Activated CD8-positive, alpha-beta memory T cell treated with anti-CD3 and anti-CD28 coated beads for 24 hours (primary cell): ENCODE measurements at places on chromosomes 1 and 21.

DNA sequence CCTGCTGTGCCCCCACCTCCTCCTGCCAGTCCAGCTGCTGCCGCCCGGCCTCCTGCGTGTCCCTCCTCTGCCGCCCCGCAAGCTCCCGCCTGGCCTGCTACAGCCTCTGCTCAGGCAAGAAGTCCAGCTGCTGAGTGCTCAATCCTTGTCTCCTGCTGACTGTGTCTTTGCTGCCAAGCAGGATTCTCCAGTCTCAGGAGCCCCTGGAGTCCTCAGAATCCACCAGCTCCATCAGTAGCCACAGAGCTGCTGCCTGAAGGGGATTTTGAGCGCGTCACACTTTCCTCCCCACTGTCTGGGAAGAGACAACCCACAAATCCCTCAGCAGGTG is 973 bp downstream of the KRTAP10-11 start:
- DNase-seq: no peak

- DNase-seq: no peak
These were observed 17.1 kb upstream of the A3GALT2 start for GRCh38 chr1:33338048-33338439.

DNA sequence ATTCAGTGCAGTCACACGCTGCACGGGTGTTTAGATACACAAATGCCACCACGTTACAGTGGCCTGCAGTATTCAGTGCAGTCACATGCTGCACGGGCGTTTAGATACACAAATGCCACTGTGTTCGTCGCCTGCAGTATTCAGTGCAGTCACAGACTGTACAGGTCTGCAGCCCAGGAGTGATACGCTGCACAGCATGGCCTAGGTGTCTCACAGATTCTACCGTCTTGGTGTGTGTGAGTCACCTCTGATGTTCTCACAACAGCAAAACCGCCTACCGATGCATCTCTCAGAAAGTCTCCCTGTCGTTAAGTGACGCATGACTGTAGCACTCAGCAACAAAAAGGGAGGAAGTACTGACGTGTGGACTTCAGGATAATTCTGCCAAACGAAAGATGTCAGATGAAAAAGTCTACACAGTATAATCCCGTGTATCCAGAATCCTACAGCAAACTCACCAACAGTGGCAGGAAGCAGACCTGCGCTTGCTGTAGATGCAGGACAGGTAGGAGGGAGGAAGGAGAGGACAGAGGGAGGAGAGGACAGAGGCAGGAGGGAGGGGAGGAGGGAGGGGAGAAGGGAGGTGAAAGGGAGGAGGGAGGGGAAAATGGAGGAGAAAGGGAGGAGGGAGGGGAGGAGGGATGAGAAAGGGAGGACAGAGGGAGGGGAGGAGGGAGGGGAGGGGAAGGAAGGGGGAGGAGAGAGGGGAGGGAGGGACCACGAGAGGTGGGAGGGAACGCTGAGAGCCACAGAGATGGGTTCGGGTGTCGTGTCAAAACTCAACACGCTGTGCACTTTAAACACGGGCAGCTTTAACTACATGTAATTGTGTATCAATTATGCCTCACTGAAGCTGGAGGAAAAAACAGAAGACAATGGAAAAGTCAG is 36.3 kb upstream of the PCBP3 start:
- peak; percentile 61 for DNase-seq

- DNase-seq: no peak
These were observed 18.1 kb upstream of the ARHGAP29 start for GRCh38 chr1:94255476-94255875.

DNA sequence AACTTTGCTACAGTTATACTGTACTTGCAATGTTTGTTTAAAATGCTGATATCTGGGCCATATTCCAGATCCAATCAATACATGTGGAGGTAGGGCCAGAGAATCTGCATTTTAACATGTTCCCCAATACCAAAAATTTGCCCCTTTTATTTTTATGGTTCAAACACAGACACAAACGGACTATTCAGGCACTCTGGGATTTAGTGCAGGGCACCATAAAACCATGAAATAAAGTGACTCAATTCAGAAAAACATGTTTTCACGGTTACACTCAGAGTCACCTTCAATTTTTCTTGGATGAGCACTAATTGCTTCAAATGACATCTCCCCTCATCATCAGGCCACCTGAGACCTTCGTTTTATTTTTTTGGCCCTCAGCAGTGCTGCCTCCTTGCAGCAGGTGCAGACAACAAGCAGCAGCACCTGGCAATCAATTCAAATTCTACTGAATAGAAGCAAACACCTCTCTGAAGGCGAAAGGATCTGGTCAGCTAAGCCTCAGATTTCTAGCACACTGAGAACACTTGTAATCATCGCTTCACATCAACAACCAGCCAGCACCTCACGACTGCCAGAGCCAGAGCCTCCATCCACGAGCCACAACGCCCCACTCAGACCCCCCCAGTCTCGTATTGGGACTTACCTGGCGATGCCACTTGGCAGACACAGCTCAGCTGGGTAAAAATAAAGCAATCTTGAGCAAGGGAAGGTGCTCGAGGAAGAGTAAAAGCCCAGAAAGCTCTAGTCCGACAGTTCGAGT is 1.1 kb downstream of the ERO1B start:
- DNase-seq: peak; percentile 70

- DNase-seq: no peak
These were observed 22.6 kb downstream of the CDC73 start for GRCh38 chr1:193144361-193144938.

DNA sequence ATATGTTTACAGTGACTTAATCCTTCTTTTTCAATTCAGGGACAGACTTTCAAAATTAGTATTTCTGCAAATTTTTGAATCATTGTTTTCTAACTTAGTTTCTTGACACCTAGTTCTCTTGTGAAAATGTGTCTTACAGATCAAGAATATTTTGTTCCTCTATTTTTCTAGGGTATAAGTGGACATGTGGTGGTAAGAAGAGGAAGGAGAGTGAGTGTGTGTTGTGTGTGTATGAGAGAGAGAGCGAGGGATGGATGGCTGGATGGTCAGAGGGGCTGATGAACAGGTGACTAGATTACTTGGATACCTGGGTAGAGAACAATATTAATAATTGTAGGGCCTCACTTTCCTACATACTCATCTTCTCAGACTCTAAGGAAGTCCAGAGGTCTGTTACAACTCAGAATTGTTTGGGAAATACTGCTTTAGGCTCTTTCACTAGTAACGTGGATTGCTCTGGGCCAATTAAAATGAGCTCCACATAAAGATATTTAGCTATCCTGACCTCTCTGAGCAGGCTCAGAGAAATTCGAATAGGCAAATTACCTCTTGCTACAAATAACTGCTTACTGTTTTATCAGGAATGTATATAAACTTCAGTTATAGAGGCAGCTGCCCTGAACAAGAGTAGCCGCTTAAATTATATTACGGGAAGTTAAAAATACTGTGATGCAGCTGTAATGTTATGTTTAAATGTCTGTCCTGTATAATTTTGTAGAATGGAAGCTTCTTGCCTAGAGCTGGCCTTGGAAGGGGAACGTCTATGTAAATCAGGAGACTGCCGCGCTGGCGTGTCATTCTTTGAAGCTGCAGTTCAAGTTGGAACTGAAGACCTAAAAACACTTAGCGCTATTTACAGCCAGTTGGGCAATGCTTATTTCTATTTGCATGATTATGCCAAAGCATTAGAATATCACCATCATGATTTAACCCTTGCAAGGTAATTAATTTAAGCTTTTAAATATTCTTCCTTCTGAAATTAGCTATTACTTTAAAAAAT is 19.7 kb downstream of the GPSM2 start:
- DNase-seq: no peak

- no peak for DNase-seq
These were observed 4.2 kb upstream of the DYRK3 start for GRCh38 chr1:206631085-206631509.

DNA sequence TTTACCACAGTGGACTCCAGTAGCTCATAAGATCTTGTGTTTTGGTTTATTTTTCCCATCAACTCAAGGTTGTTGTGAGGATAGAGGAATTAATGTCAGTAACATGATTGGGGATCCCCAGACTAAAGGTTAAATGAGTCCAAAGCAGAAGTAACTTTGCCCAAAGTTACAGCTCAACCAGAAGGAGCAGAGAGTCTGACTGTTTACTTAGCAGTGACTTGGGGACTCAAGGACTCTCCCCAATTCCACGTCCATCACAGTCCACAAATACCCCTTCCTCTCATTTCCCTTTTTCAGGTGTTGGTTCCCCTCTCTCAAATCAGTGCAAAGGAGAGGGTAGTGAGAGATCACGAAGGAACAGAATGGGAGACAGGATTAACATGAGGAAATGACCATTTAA is 4.0 kb upstream of the ETV3 start:
- DNase-seq: no peak

DNA sequence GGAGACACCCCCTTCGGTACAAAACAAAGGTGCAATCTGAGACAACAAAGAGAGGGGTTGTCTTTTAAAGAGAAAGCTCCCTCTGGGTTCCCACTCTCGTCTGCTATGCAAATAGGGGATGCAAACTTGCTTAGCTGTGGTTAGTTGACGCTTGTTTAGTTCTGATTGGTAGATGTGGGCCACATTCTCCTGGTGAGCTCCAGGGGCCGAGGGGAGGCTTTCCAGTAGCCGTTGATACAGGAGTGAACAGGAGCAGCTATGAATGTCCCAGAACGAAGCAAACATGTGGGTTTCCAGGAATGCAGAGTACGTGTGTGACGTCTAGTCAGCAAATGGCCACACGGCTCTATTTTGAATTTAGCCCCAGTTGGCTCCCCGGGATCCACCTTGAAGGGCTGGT is 14.7 kb downstream of the TFF2 start:
- DNase-seq: no peak

- DNase-seq: no peak
These were observed 25.8 kb downstream of the CFHR5 start for GRCh38 chr1:197003132-197003531.

DNA sequence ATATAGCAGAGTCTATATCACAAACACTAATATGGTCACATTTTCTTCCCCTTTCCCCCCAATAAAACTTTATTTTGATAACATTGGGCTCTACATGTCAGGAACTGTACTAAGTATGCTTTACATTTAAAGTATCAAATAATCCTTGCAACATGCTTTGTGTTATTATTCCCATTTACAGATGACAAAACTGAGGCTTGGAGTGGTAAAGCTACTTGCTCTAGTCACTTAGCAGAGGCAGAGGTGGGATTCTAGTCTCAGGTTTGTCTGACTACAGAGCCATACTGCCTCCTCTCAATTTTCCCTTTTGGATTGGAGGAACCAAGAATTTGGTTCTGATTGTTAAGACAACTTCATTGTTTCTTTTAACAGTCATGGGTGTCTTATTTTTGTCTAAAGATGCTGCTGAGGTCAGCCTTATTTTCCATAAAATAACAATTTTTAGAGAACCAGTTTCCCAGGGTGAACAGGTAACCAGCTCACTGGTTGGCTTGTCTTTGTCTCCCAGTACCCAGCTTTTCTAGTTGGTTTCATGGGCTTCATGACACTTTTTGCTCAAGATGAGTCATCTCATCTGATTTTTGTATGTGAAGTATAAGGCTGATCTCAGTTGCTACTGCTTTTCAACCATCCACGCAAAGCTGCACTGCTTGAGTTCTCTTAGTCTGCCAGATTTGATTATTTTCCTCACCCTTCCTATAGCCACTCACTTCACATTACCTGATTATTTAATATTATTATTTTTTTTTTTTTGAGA is 81.0 kb upstream of the ARID1A start:
- DNase-seq: no peak

DNA sequence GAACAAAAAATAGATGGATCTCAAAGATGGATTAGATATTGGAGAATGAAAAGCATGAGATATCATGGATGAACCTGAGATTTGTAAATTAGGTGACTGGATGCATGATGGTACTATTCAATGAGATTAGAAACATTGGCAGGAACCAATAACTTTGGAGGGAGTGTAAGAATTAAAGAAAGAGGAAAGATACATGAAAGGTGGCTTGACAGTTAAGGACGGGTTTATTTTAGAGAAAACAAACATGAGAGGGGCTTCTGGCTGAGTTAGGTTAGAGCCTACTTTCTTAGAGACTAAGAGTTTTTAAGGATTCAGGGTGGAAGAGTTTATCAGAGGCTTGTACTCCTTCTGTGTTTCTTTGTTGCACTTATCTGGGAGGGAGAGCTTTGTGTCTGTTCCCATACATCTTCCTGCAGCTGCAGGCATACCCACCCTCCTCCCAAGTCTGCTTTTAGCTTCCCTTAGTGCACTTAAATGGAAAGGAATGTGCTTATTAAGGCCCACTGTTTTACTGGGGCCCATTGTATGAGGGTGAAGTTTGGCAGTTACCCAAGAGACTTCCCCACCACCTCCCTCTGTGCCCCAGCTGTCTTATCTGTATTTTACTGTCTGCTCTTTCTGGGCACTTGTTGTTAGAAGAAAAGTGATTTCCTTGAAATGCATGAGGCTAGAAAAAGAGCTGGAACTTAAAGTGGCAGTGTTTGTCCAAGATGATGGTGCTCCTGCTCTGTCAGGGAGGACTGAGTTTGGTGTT is 26.1 kb upstream of the CR2 start:
- no peak for DNase-seq

GRCh38 chr1:115340879-115341278 is 2.8 kb upstream of the NGF start:
- DNase-seq: no peak

DNA sequence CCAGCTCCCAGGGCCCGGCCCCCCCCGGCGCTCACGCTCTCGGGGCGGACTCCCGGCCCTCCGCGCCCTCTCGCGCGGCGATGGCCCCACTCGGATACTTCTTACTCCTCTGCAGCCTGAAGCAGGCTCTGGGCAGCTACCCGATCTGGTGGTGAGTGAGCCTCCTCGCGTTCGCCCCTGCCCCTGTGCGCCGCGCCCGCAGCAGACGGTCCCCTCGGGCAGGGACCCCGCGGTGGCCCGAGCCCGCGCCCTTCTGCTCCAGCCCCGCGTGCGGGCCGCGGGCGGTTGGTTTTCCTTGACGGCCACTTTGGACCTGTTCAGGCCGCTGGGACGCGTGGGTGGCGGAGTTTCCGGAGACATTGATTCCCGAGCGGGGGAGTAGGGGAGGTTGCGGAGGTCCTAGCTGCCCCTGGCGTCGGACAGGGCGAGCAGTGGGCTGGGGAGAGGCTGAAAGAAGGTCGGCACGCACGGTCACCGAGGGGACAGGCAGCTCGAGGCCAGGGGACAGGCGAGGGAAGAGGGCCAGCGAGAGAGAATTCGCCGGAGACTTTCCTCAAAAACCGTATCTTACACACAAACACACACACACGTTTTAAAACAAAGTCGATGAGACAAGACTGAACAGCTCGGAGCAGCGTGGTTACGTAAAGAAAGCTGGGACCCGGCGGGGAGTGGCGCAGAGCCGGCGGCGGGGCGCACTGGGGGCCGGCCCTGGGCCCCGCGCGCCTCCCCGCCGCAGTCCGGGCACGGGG is 427 bp downstream of the WNT3A start:
- peak; percentile 51 for DNase-seq

- no peak for DNase-seq
These were observed 58.7 kb upstream of the RGS1 start for GRCh38 chr1:192516776-192517297.

- no peak for DNase-seq
These were observed 55.9 kb downstream of the PPP2R5A start for GRCh38 chr1:212341090-212341489.

DNA sequence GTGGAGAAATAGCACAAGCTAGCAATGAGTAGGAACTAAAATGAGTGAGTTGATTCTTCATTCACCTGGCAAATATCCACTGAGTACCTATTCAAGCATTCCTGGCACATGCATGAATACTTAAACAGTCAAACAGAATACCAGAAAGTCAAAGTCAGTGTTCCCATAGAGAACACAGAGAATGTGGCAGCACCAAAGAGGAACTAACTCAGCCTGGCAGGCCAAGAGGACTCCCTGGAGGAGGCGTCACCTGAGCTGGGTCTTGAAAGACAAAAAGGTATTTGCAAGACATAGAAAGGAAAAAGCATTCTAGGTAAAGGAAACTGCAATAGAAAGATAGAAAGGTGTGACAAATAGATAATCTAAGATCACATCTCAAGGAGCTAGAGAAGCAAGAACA is 49.7 kb downstream of the DMRTA2 start:
- no peak for DNase-seq
